Sigmoid colon (tissue), 7 donors: ENCODE measurements at places on chromosomes 5 and 9.

GRCh38 chr5:176501333-176501732 is 35.9 kb downstream of the RNF44 start:
- H3K4me3 ChIP-seq, result no peak overlapping the region
- H3K4me1 ChIP-seq, result no peaks in the 10 kb centered on the region
- H3K27ac ChIP-seq, result no peak overlapping the region
- peaks cover 98% of the 10 kb centered on the region for H3K36me3 ChIP-seq

DNA sequence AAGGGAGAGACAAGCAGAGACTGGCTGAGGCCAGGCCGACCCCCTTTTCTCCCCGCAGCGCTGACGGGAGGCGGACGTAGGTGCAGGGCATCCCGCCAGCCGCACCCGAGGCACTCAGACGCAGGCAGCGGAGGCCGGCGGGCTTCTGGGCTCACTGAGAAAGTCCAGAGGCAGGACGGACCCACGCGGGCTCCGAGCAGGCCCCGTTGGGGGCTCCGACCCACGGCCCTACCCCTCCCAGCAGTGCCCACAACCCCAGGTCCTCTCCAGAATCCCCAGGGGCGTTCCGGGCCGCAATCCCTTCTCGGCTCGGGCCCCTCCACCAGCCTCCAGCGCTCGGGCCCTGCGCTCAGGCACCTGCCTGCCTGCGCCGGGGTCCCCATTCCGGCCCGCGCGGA is 543 bp downstream of the MTMR12 start:
- peak overlapping the region; percentile 76 for H3K4me3 ChIP-seq
- no peaks in the 10 kb centered on the region for H3K27me3 ChIP-seq
- peak; percentile 93 for DNase-seq
- H3K36me3 ChIP-seq, result no peaks in the 10 kb centered on the region
- H3K27ac ChIP-seq, result peak overlapping the region; percentile 99

GRCh38 chr9:84314306-84314705 is 26.3 kb downstream of the SLC28A3 start:
- DNase-seq, result no peak
- H3K27me3 ChIP-seq, result no peaks in the 10 kb centered on the region
- no peaks in the 10 kb centered on the region for H3K4me1 ChIP-seq
- no peak overlapping the region for H3K4me3 ChIP-seq

DNA sequence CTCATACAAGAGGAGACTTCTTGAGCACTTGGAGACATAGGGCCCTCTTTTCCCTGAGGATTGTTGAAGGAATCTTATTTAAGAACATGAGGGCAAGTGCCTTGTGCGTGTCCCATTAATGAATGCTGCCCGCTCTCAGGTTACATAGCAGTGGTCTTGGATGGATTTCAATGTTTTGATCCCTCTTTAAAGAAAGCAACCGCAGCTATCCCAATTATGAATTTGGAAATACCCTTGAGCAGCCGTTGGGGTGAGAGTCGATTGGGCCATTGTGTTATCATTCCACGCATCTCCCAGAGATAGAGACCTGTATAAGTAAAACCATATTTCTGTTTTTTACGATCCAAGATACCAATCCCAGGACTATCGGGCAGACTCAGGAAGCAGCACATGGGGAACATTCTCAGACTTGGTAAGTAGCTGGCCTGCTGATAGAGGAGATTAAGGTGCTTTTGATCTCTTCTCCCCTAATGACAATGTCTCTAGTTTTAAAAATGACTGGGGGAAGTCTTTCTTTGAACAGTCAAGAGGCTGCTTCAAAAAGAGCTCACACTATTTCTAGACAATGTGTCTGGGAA is 145.3 kb downstream of the MACROH2A1 start:
- H3K4me3 ChIP-seq, result no peak overlapping the region
- no peaks in the 10 kb centered on the region for H3K4me1 ChIP-seq
- no peaks in the 10 kb centered on the region for H3K27me3 ChIP-seq
- no peaks in the 10 kb centered on the region for H3K36me3 ChIP-seq

DNA sequence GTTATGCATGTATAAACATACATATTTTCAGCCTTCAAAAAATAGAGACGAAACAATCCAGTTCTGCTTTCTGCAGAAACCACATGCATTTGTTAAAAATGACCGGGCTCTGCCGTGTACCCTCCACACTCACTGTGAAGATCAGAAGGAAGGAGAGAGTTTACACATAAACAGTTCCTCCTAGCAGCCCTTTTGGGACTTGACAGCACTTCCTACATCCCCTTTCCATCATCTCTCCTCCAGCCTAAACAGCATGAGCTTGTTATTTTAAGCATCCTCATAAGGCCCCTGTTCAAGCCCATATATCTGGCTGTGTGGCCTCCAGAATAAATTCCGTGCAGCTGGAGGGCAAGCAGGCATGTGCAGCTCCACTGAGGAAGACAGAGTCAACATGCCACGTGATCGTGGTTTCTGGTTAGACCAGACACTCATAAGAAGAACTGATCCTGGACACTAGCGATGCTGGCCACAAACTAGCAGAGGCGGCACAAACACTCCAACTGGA is 42.2 kb downstream of the NIPAL4 start:
- no peak overlapping the region for H3K27ac ChIP-seq
- DNase-seq, result peak; percentile 42
- no peaks in the 10 kb centered on the region for H3K27me3 ChIP-seq

GRCh38 chr9:14369011-14369410 is 55.1 kb upstream of the NFIB start:
- no peak for DNase-seq
- no peaks in the 10 kb centered on the region for H3K27me3 ChIP-seq
- peaks cover 36% of the 10 kb centered on the region for H3K4me1 ChIP-seq
- H3K4me3 ChIP-seq, result no peak overlapping the region
- no peak overlapping the region for H3K27ac ChIP-seq
- H3K36me3 ChIP-seq, result no peaks in the 10 kb centered on the region

GRCh38 chr5:9268226-9268625 is 277.6 kb downstream of the SEMA5A start:
- H3K4me1 ChIP-seq, result no peaks in the 10 kb centered on the region
- no peak for DNase-seq
- no peak overlapping the region for H3K4me3 ChIP-seq
- no peak overlapping the region for H3K27ac ChIP-seq
- H3K36me3 ChIP-seq, result no peaks in the 10 kb centered on the region

DNA sequence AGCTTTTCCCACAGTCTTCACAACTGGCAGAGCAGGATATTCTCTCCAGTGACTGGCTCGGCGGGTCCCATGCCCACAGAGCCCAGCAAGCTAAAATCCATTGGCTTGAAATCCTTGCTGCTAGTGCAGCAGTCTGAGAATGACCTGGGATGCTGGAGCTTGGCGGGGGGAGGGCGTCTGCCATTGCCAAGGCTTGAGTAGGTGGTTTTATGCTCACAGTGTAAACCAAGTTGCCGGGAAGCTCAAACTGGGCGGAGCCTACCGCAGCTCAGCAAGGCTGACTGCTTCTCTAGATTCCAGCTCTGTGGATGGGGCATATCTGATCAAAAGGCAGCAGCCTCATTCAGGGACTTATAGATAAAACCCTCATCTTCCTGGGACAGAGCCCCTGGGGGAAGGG is 194.1 kb downstream of the CCDC171 start:
- no peaks in the 10 kb centered on the region for H3K4me1 ChIP-seq
- no peak overlapping the region for H3K27ac ChIP-seq
- DNase-seq, result no peak
- H3K27me3 ChIP-seq, result no peaks in the 10 kb centered on the region
